ENCODE measurements at places on chromosomes 5 and 9.
A peak's percentile ranks its signal among the peaks of the same experiment; 100 is the strongest.

DNA sequence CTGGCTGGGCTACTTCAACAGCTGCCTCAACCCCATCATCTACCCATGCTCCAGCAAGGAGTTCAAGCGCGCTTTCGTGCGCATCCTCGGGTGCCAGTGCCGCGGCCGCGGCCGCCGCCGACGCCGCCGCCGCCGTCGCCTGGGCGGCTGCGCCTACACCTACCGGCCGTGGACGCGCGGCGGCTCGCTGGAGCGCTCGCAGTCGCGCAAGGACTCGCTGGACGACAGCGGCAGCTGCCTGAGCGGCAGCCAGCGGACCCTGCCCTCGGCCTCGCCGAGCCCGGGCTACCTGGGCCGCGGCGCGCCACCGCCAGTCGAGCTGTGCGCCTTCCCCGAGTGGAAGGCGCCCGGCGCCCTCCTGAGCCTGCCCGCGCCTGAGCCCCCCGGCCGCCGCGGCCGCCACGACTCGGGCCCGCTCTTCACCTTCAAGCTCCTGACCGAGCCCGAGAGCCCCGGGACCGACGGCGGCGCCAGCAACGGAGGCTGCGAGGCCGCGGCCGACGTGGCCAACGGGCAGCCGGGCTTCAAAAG lies 36.9 kb upstream of the TTC1 start:
- DNase-seq = no peak

- no peak for DNase-seq
Observed at GRCh38 chr5:58551492-58551891, 31.4 kb upstream of the RAB3C start.

GRCh38 chr5:19044311-19044710 lies 943.7 kb downstream of the CDH18 start:
- no peak for DNase-seq

- no peak for DNase-seq
Observed at GRCh38 chr9:113868501-113868900, 7.6 kb upstream of the ZNF618 start.

DNA sequence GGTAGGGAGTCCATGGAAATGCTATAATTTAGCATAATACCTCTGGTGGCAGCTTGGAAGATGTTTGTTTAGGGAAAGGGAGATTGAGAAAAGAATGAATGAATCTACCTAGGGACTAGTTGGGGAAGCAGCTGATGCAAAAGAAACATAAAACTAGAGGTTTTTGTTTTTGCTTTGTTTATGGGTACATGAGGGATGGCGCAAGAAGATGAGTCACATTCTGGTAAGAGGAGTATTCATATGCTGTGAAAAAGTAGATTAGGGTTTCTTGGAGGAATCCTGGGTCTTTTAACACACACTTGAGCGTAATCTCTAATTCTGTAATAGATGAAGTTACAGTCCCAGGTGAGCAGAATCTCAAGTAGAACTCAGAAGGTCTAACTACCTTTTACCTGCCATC lies 17.1 kb downstream of the C9orf43 start:
- DNase-seq = no peak

DNA sequence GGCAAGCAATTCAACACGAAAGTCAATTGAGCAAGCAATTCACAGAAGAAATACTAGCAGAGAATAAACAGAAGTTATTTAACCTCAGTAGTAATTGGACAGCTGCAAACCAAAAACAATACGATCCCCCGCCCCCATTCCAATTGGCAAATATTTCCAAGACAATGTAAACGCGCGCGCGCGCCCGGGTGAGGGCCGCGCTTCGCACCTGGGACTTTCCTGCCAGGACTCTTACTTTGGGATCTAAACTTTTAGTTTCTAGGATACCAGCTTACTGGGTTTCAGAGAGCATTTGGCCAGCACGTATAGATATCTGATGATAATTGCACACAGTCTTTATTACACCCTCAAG lies 8.6 kb downstream of the RUFY1 start:
- DNase-seq = no peak

- no peak for DNase-seq
Observed at GRCh38 chr9:94144394-94144793, 60.1 kb downstream of the PTPDC1 start.

GRCh38 chr5:178287091-178287790 lies 54.6 kb upstream of the PHYKPL start:
- no peak for DNase-seq

- no peak for DNase-seq
Observed at GRCh38 chr9:93651521-93651950, 75.2 kb downstream of the PHF2 start.

- DNase-seq = no peak
Observed at GRCh38 chr5:85931220-85931619, 686.5 kb upstream of the COX7C start.

- DNase-seq = no peak
Observed at GRCh38 chr9:137448602-137448962, 7.4 kb upstream of the ENTPD8 start.

- no peak for DNase-seq
Observed at GRCh38 chr5:103293099-103293498, 34.5 kb downstream of the MACIR start.

GRCh38 chr5:61449804-61450492 lies 117.9 kb downstream of the ZSWIM6 start:
- DNase-seq = peak; percentile 92

DNA sequence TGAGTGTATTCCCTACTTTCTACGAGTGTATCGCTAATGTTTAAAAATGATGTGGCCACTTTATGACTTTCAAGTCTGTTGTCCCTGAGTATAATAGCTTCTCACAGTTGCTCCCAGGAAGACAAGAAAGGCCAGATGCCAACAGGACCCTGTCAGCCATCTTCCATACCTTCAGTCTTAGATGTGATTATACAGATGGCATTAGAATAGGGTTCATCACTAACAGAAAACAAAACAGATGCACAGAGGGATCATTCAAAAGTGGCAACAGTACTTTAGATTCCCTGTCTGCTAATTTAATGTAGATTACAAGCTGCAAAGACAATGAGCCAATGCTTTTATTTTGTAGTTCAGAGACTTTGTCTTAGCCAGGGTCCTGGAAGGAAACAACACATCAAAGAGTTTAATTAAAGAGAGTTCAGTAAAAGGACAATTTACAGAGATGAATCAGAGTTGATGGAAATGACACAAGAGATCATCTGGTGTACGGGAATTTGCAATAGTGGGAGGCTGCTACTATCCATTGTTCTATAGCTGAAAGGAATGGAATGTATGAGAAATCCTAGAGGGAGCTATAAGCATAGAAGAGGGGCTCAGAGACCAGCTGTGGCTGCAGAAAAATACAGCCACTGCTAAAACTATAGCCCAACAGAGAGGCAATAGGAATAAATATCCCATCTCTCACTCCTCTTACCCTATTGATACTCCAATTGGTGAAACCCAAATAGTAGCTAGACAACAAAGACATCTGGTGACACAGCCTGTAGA lies 393.7 kb upstream of the SMC2 start:
- no peak for DNase-seq

DNA sequence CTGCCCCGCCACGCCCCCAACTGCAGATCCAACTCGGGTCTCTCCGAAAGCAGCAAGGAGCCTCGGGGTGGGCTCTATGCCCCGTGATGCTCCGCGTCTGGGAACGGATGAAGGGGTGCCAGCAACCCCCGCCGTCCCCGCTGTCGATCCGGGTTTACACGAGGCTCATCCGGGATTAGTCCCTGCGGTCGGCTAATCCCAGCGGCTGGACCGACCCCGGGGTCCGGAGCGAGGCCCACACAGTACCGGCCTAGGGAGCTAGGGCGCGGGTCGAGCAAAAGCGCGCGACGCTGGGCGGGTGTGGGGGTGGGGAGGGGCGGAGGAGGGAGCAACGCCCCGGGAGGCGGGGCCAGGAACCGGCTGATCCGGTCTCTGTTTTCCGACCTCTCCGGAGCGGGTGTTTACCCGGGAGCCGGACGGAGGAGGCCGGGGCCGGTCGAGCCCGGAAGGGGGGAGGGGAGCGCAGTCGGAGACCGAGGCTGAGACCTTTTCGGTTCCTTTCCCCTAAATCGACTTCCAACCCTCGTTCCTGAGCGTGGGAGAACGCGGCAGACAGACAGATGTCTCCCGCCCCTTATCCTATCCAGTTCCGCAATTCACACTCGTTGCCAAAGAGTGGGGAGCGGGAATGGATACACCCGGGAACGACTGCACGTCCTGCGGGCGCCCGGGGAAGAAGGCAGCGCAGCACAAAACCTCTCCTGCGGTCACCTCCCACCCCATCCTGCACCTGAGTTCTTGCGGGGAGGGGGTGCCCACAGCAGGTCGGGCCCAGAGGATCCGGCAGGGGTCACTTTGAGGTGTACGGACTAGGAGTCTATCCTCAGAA lies 28.6 kb downstream of the PCDH1 start:
- peak; percentile 88 for DNase-seq

- DNase-seq = no peak
Observed at GRCh38 chr5:115384587-115385375, 88.3 kb upstream of the CCDC112 start.

DNA sequence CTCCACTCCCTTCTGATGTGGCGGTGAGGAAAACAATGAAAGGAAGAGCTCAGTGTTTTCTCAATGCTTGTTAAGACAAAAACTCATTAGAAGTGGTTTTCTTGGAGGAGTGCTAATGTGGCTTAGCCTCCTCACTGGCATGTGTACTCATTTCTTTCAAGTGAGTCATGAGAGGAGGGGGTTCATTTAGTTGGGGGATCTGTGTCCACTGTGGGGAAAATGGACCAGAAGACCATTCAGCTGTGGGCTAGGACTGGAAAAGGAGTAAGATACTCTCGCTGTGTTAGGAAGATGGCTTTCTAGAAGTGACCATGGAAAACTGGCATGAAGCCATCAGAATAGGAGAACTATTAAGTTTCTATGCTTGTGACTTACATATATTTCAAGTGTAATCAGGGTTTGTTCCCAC lies 23.5 kb downstream of the KLF9 start:
- DNase-seq = peak; percentile 47

- DNase-seq = no peak
Observed at GRCh38 chr9:14232111-14232510, 81.8 kb downstream of the NFIB start.

GRCh38 chr5:126628102-126628501 lies 27.4 kb downstream of the PHAX start:
- DNase-seq = no peak

- DNase-seq = no peak
Observed at GRCh38 chr5:30113542-30113941, 1079.9 kb upstream of the CDH6 start.

DNA sequence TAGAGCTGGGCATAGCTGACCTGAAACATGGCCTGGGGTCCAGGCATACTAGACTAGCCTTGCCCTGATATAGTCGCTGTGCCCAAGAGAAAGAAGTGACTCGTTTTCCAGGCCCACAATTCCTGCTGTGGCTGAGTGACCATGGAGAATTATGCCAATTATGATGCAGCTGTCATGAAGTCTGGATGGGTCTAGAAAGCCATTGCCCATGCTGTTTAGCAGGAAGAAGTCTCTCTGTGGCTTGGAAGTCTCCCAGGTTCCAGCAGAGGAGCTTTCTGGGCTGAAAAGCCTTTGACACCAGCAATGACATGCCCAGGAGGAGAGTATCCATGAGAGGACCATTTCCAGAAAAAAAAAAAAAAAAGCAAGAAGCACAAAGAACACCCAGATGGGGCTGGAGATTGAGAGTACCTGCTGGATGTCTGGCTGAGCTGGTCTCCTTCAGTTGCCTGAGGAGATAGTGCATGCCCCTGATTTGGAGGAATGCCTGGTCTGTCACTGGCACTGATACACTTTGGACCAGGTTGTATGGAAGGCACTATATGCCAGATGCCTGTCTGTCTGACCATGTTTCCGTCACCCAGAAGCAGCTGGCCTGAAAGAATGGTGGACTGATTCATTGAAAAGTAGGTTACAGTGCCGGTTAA lies 128.0 kb upstream of the EPB41L4A start:
- no peak for DNase-seq

- DNase-seq = no peak
Observed at GRCh38 chr9:130137641-130138081, 34.5 kb upstream of the NCS1 start.

DNA sequence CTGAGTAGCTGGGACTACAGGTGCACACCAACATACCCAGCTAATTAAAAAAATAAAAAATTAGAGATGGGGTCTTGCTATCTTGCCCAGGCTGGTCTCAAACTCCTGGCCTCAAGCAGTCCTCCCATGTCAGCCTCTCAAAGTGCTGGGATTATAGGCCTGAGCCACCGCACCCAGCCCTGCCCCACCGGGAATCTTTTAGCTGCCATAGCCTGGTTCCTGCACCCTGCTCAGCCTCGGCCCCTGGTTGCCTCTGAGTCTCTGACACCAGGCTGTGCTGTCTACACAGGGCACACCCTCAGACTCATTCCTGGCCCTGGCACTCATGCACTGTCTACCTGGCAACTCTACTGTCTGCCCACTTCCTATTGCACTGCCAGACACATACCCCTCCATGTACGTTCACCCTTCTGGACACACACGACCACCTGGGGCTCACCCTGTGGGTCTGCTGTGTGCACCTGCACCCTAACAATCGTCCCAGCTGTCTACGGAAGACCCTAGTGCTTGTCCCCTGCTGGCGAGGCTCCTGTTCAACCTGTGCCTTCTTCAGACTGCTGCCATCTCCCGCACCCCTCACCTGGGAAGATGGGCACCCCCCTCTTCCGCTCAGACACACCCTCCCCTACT lies 1.4 kb downstream of the PROP1 start:
- DNase-seq = no peak

- DNase-seq = no peak
Observed at GRCh38 chr9:123096987-123097386, 63.5 kb downstream of the GPR21 start.

DNA sequence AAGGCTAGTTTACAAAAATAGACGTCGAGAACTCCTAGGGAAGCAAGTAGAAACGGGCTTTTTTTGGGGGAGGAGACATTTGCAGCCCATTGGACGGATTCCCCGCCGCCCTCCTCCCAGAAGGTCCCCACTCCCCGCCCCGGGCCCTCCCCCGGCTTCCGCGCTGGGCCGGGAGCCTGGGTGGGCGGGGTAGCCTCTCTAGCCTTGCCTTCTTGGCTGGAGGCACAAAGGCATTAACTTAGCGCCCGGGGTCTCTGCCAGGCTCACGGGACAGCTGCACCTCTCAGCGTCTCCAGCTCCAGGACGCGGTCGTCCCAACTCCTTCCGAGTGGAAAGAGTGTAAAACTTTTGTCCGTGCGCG lies at the start of gene DMRTA1:
Gene DMRTA1 (plus strand): TSS at position 236 of the 361 bp plus-strand sequence. CDS start 242 bp downstream, outside the sequence.
- DNase-seq = peak; percentile 62

DNA sequence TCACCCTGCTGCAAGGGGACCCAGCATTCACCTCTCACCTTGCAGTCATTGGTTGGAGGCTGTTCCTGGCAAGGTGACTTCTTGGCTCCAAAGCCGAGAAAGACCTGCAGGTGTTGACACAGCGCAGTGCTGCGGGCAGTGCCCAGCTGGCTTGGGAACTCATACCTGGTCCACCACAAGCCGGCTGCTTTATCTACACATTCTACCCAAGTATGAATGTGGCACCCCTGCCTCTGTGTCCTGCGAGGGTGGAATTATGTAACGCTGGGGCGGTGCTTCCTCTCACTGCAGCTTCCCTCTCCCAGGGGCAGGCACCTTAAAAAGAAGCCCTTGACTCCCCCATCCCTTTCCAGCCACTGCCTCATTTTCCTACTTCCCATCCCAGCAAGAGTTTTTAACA lies 2.5 kb upstream of the ZMYND19 start:
- DNase-seq = no peak

DNA sequence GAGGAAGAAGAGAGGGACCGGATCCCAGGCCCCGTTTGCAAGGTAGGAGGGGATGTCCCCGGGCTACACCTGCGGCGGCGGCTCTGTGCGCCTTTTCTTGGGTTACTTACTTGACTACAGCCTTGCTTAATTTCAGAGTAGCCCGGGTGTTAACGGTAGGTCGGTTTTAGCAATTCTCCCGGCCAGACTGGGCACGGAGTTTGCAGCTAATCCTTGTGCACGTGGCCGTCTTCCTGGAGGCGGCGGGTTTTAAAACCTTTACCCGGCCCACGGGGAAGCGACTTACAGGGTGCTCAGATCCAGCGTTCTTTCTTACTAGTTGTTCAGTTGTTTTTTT lies 313 bp downstream of the BRIX1 start:
- DNase-seq = no peak
